Caki2 (cell line): ENCODE measurements at places on chromosomes 7 and 10.

DNA sequence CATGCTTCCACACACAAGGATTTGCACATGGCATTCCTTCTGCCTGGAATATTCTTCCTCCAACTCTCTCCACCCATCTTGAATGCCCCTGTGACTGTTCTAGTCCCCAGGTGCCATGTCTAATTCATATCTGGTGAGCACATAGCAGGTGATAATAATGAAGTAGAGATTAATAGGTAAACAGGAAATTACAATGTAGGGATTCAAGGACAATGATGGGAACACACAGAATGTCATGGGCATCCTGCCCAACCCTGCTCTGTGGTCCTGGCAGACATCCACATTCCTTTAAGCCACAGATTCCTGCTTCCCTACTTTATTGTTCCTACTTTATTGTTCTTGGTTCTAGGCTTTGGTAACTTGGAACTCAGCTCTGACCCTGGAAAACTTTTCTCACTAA lies 115.8 kb downstream of the THSD7A start:
- peak; percentile 56 for DNase-seq

GRCh38 chr7:604001-604883 lies 84.6 kb upstream of the PDGFA start:
- no peak for DNase-seq

GRCh38 chr10:125812128-125812750 lies 10.8 kb downstream of the UROS start:
- no peak for DNase-seq

- DNase-seq, result no peak
Measured at GRCh38 chr7:94366163-94366562, 28.5 kb upstream of the COL1A2 start.

GRCh38 chr10:116183733-116184511 lies 89.1 kb downstream of the GFRA1 start:
- DNase-seq, result peak; percentile 41

- DNase-seq, result no peak
Measured at GRCh38 chr7:109873296-109873695, 1217.6 kb upstream of the LRRN3 start.

DNA sequence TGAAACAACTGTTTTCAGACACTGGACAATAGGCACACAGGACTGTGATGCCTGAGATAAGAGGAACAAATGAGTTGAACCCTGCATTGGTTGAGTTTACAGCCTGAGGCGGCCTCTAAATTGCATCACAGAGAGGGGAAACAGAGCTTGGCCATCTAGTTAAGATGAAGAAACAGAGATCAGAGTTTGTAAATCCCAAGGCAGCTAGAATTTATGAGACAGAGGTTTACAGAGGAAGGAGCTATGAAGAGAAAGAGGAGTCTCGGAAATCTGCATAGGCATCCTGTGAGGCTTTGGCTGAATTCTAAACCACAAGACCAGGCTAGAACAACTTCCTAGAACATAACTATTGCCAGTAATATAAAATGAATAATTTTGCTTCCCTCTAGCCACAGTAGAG lies 41.0 kb upstream of the OIT3 start:
- no peak for DNase-seq

GRCh38 chr10:20100171-20100570 lies 283.9 kb downstream of the PLXDC2 start:
- DNase-seq, result peak; percentile 23

DNA sequence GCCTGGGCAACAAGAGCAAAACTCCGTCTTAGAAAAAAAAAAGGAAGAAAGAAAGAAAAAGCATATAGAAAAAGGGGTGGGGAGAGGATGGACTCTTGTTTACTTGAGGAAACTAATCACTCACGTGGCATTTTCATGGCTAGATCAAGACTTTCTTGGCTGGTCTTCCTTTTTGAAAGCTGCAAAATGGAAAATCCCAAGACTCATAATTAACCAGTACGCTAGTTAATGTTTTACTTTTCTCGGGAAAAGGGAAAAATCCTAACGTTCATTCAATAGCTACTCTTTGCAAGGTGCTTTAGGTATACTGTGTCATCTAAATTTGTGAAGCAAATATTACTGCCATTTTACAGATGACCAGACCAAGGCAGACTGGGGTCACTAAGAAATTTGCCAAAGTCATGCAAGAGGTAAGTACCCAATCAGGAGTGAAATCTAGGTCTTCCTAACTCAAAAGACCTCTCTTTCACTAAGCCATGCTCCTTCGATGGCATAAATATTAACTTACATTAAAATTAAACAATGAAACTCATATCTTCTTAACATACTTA lies 24.4 kb downstream of the NAPEPLD start:
- DNase-seq, result peak; percentile 86

GRCh38 chr10:78924319-78925003 lies 144.3 kb upstream of the ZMIZ1 start:
- no peak for DNase-seq

DNA sequence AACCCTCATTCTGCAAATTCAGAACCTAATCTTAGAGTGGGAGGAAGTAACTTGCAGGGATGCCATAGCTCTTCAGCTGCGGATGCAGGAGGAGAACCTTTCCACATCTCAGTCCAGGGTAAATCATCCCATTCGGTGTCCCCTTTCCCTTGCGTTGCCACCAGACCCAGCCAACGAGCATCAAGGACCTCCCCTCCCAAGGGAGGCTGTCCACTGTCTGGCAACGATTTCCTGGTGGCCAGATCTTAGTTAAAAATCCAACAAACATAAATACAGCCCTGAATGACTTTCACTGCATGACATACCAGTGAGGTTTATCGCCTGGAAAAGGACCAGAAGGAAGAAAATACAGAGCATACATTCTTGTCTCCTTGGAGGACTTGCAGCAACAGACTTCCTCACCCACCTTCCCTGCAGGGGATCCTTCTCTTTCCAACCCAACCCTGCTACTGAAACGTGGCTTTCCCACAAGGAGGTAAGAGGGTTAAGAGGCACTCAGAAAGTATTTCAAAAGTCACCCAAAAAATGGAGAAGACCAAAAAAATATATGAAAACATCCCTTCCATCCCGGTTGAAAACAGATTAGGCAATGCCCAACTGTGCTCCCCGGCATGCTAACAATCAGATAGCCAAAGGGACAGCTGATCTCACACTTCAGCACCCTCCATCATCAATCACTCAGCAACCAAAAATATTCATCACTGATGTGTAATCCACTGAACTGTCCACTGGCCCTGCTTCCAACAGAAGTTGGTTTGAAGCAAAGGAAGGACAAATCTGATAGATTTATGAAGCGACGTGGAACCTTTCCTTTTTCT lies 206.6 kb downstream of the TNS3 start:
- DNase-seq, result peak; percentile 61

GRCh38 chr7:99184532-99185218 lies 23.2 kb downstream of the KPNA7 start:
- no peak for DNase-seq

- peak; percentile 67 for DNase-seq
Measured at GRCh38 chr7:149422162-149422913, 38.5 kb downstream of the ZNF777 start.

DNA sequence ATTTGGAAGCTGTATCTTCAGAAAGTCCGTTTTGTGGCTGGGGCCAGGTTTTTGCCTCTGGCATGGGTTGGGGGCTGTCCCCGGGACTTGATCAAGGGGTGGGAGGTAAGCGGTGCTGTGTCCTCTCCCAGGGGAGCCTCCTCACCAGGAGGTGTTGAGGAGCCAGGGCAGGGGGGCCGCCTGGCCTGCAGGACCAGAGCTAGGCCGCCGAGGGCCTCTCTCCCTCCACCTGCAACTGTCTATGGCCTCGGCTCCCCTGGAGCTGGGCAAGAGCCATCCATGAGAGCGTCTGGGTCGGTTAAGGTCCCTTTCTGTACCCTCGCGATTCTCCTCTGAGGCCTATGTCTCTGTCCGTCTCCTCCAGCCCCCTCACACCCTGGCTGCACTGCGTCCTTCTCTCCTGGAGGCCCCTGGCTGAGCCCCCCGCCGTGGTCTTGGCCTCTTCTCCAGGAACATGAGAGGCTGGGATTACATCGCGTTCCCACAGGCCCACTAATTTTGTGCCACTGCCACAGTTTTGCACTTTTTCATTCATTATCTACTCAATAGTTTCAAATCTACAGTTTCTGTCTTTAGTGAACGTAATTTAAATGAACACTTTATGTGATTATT lies 20.6 kb downstream of the CALML5 start:
- DNase-seq, result no peak

- no peak for DNase-seq
Measured at GRCh38 chr7:40909346-40909980, 774.7 kb downstream of the SUGCT start.

GRCh38 chr10:7370511-7370910 lies 40.3 kb downstream of the SFMBT2 start:
- DNase-seq, result no peak

DNA sequence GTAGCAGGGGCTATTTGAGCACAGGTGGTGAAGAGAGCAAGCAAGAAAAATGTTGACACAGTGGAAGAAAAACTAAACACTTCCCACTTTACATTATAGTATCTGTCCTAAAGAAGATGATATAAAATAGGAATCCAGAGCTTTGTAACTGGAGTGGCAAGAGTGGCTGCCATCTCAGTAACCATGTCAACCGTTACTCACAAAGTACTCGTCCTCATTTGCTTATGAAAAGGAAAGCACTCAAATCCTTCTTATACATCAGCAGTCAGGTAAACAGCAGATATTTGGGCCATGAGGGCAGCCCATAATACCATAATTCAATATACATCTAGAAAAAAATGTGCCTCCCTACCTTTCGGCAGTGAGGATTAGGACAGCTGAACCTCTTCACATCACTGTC lies 70.1 kb downstream of the RNF216 start:
- DNase-seq, result no peak

DNA sequence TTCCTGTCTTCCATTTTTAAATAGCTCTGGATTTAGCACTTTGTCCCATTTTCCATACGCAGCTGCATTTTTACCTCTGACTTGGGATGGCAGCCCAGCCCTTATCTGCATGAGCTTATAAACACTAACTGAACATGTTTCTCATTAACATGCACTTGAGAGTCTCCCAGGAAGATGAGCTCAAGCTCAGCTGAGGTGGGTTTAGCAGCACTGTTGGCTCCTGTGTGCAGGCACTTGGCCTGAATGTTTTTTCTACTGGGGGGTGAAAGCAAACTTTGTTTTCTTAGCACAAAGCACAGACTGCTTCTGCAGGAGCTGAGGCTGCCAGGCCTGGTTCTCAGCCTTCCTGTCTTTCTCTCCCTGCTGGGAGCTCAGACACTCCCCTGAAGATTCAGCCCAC lies 1093.6 kb upstream of the AUTS2 start:
- no peak for DNase-seq

DNA sequence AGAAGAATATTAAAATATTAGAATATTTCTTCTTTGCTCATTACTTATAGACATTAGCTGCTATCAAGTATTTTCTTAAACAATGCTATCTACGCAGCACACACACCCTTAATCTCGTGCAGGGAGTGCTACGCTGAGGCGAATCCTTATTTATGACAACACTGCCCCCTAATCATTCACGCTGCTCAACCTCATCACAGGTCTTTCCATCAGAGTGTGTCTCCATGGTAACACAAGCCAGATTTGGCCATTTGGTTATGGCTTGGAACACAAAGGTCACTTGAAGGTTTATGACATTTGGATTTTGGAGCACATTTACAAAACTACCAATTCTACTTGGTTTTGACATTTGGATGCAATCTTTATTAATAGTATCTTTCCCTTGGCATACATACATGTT lies 45.4 kb upstream of the MYO3A start:
- no peak for DNase-seq

DNA sequence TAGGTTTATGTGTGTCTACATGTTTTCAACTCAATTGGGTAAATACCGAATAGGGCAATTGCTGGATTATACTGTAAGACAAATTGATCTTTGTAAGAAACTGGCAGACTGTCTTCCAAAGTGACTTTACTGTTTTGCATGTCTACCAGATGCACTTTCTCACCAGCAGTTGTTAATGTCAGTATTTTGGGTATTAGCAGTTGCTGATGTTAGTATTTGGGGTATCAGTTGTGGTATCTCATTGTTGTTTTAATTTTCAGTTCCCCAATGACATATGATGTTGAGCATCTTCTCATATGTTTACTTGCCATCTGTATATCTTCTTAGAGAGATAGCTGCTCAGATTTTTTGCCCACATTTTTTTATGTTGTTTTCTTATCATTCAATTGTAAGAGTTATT lies 10.6 kb downstream of the PDE6C start:
- no peak for DNase-seq
